Activated CD8-positive, alpha-beta T cell treated with anti-CD3 and anti-CD28 coated beads, Interleukin-2, amount 10 ng/mL, durations not matched to agents 7 days and 5 days (primary cell): ENCODE measurements at places on chromosomes 11 and 22. TPM values are rescaled to one million over a fixed set of nuclear protein-coding genes. Genes with fewer than 3 reads are reported as not detected.

GRCh38 chr11:79699246-79699645 is 258.4 kb upstream of the TENM4 start:
- no peak for DNase-seq

GRCh38 chr22:18075720-18076497 is 1.9 kb upstream of the PEX26 start:
- peak; percentile 47 for DNase-seq

GRCh38 chr11:16713594-16713993 is 24.9 kb upstream of the C11orf58 start:
- no peak for DNase-seq

- DNase-seq = peak; percentile 47
Observed at GRCh38 chr11:68798221-68798813, 43.4 kb downstream of the CPT1A start.

- no peak for DNase-seq
Observed at GRCh38 chr11:134150195-134150903, 73.4 kb downstream of the NCAPD3 start.

DNA sequence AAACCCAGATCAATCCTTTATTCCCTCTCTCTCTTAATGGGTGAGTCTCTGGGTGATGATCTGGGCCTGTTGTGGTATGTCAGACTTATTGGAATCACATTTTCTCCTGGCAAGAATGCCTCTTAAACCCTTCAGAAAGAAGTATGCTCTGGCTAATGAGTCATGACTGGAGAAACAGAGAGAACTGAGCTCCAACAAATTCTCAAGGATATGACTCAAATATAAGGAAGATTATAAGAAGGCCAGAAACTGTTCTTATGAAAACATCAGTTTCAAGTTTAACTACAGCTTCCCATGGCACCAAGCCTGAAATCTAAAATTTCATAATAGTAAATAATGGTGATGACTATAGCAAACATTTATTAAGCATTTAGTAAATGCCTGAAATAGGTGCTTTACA is 83.9 kb downstream of the OR5AK2 start:
- DNase-seq = no peak

DNA sequence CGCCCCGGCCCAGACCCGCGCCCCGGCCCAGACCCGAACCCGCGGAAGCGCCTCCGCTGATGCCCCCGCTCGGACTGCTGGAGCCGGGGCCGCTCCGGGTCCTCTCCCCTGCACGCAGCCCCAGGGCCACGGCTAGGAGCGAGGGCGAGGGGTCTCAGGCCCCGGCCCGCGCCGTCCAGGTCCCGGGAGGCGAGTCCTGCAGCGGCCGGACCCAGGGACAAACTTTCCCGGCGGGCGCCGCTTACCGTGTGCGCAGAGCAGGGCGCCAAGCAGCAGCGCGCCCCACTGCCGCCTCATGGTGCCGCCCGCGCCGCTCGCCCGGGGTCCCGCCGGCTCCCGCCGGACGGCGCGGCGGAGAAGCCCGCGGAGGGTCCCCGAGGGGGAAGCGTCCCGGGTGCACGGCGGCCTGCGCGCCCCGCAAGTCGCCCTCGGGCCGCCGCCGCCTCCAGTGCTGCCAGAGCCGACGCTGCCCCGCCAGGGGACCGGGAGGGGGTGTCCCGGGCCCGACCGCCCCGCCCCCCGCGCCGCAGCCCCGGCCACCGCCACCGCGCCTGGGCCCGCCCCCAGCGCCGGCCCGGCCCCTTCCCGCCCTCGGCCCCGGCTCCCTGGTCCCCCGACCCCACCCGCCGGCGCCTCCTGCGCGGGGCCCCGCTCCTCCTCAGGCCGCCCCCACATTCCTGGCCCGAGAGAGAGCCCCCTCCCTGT is at the start of gene LRP4:
TSS of gene LRP4 (minus strand) at position 468 of the 705 bp plus-strand sequence. CDS start at position 297, 171 bp downstream.
- DNase-seq = no peak

DNA sequence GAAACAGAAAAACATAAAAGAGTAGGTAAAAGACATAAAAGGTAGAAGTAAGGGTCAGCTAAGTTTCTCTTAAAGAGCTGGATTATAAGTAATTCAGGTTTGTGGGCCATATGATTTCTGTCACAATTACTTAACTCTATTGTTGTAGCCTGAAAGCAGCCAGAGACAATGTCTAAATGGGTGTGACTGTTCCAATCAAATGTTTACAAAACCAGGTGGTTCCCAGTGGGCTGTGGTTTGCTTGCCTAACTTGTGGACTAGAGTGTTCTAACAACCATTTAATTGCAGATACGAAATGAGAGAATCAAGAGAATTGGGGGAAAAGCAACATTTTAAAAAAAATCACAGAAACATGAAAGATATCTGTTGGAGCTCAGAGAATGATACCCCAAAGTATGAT is 22.6 kb downstream of the OR6M1 start:
- no peak for DNase-seq

DNA sequence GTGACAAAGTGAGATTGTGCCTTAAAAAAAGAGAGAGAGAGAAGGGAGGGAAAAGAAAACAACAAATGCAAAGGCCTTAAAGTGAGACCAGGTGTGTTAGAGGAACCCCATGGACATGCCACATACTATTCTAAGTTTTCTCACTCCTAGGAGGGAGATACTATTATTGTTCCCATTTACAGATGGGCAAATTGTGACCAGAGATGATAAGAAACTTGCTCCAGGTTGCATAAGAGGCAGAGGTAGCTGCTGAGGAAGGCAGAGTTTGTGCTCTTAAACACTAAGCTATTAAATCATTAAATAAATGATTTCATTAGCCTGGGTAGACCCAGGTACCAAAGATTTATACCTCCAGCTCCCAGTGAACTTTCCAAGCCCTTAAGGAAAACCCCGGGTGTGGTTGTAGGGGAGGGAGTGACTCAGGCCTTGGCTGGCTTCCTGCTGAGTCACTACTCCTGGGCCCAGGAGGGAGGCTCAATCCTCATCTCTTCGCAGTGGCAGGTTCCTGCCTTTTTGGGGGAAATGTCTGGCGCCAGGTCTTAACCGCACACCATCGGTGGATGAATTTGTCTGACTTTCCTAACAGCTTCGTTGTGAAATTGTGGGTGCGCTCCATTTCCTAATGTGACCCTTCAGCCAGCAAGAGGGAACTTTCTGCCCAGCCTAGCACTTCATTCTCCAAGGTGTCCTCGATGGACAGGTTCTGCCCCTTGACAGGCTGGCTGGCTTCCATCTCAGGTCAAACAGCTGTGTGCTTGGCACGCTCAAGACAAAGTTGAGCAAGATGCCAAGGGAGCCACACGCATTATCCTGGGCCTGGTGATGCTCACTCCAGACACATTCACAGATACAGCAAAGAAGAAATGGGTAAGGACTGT is 33.4 kb upstream of the PTPRJ start:
- peak; percentile 30 for DNase-seq

GRCh38 chr11:328012-328411 is 7.4 kb upstream of the IFITM3 start:
- DNase-seq = peak; percentile 20

The SLC17A6 gene
- total RNA-seq = not detected

The RBX1 gene
- total RNA-seq = 87.9 TPM

The PCNX3 gene
- total RNA-seq = 50.1 TPM
